ENCODE measurements at places on chromosomes 4 and X. TPM values are rescaled to one million over a fixed set of nuclear protein-coding genes. Genes with fewer than 3 reads are reported as not detected.

DNA sequence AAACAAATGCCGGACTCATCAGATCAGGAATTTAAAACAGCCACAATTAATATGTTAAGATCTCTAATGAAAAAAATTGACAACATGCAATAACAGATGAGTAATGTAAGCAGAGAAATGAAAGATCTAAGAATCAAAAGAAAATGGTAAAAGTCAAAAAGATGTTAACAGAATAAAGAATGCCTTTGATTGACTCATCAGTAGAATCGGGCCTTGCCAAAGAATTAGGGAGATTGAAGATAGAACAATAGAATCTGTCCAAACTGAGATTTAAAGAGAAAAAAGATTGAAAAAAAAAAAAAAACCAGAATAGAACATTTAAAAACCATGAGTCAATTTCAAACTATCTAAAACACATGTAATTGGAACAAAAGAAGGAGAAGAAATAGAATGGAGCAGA is 25.9 kb upstream of the GUCY1A1 start:
- DNase-seq: no peak

Gene LANCL3
- 0.21 TPM for total RNA-seq

- DNase-seq: peak; percentile 54
These were observed 52.8 kb downstream of the FAM47C start for GRCh38 chrX:37060999-37061398.

Gene PNCK
- total RNA-seq: 1.1 TPM

DNA sequence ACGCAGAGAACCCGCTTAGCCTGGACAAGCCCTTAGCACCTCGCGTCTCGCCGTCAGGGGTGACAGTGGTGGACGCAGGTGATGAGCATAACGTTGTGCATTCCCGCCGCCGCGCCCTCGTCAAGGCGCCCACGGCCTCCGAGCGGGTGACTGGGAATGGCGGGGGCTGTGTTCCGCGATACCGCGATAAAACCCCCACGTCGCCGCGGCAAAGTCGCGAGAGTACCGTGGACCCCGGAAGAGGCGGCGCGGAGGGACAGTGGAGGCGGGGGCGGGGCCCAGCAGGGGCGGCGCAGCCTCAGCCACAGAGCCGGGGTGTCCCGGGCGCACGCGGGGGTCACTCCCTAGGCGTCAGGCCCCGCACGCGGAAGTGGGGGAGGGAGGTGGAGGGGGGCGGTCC is 53.8 kb downstream of the ZFYVE28 start:
- DNase-seq: no peak

- DNase-seq: no peak
These were observed 153.2 kb downstream of the KLF8 start for GRCh38 chrX:56385336-56385735.

- peak; percentile 88 for DNase-seq
These were observed 65.2 kb downstream of the SLC4A4 start for GRCh38 chr4:71404049-71404448.

GRCh38 chr4:3145234-3145924 is 70.9 kb downstream of the HTT start:
- DNase-seq: peak; percentile 6

DNA sequence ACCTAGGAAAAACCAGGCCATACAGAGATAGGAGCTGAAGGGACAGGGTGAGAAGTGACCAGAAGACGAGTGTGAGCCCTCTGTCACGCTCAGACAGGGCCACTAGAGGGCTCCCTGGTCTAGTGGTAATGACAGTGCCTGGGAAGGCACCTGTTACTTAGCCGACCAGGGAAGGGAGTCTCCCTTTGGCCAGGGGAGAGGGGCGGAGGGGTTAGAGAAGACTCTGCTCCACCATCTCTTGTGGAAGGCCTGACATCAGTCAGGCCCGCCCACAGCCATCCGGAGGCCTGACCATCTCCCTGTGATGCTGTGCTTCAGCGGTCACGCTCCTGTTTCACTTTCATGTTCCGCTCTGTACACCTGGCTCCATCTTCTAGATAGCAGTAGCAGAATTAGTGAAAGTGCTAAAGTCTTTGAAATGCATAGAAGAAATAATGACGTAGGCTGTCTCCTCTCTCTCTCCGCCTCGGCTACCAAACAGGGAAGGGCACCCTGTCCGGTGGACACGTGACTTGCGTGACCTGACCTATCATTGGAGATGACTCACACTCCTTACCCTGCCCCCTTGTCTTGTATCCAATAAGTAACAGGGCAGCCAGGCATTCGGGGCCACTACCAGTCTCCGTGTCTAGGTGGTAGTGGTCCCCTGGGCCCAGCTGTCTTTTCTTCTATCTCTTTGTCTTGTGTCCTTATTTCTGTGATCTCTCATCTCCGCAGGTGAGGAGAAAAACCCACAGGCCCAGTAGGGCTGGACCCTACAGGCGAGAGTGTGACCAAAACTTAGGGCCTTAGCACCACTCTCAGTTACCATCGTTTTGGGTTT is 26.7 kb downstream of the HTT-AS start:
- DNase-seq: peak; percentile 82

DNA sequence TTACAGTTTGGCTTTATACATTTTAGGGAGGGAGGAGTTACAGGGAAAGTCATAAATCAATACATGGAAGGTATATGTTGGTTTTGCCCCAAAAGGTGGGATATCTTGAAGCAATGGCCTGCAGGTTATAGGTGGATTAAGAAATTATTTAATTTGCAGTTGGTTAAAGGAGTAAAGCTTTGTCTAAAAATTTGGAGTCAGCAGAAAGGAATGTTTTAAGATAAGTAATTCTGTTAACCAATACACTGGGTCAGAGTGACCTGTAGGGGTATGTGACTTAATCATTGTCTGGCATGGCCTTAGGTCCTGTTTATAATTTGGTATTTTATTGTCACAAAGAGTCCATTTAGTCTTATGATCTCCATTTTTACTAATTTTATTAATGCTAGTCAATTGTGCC is 115.0 kb downstream of the AGTR2 start:
- DNase-seq: no peak

DNA sequence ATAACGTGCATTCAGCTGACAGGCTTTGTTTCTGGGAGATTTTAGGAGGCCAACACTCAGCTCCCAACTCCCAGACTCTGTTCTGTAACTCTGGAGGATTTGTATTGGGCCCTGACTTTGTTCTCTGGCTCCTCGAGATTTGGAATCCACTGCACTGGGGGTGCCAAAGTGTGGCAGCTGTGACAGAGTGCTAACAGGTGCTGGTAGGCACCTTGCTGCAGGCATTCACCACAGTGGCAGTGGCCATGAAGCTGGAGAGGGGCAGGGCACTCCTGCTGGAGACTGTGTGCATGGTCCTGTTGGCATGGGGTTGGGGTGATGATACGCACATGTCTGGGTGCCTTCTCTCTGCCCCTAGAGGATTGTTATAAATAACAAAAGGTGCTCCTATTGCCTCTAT is 1094.9 kb upstream of the SLIT2 start:
- no peak for DNase-seq

DNA sequence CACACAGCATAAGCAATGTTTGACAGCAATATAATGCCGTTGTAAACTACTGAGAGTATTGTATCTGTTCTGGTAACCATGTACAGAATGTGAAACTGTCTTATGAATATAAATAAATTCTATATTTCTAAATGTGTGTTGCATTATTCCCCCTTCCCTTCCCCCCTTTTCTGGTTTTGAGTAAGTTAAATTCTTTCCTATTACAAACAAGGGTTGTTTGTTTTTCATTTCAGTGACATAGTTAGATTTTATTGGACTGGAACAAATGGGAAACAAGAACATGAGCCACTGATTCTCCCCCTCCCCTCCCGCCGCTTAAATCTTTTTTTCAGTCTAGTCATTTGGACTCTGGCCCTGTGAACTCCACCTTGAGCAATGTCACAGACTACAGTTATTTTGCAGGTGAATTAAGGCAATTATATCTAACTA is 69.8 kb downstream of the GPAT3 start:
- DNase-seq: no peak

GRCh38 chr4:122663814-122664610 is 43.1 kb upstream of the IL21 start:
- DNase-seq: no peak

DNA sequence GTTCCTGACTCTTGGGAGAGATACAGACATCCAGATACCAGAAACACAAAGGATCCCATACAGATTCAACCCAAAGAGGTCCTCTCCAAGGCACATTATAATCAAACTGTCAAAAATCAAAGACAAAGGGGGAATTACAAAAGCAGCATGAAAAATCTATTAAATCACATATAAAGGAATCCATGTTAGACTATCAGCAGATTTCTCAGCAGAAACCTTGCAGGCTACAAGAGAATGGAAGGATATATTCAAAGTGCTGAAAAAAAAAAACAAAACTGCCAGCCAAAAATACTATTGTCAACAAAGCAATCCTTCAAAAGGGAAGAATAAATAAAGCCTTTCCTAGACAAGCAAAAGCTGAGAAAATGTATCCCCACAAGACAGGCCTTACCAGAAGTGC is 14.8 kb upstream of the ADGRL3 start:
- no peak for DNase-seq

DNA sequence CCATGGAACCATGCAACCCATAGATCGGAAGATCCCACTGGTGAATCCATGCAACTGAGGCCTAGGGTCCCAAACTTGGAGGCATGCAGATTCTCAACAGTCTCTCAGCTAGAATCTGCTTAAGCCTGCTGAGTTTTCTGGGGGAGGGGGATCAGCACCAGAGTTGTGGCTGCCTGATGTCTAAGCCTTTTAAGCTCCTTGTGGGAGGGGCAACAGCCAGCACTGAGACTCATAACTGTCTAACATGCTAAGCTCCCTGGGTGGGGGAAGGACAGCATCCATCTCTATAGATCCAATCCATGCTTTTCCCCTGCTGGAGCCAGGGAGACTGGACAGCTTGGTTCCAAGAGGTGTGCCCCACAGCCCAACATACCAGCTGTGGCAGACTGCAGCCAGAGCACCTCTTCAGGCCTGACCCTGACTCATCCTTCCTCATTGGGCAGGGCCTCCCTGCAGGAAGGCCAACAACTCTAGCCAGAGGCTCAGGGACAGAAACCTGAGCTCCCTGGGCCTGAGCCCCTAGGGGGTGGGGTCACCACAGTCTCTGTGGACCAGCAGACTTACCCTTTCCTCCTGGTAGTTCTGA is 300.1 kb upstream of the SLC7A11 start:
- DNase-seq: no peak

GRCh38 chr4:22237155-22237751 is 278.6 kb downstream of the ADGRA3 start:
- peak; percentile 41 for DNase-seq

DNA sequence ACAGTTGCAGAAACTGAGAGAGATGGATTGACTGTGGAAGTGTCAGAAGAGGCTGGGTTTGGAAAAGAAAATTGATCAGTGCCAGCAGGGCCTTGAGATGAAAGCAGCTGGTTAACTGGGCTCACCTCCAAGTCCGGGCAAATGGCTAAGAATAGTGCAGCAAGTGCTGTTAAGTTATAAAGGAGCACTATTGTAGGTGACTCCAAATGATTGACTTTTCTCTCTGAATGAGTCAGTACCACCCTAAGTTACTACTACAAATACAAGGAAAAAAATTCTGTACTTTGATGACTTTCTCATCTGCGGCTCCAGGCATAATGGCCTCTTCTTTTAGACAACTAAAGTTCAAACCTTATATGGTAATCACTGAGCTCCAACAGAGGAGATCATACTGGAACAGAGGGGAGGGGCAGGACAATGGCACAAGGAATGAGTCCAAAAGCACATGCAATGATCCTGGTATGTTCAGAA is 733.4 kb upstream of the INTU start:
- DNase-seq: peak; percentile 93

Gene MYOZ2
- 182 TPM for total RNA-seq

Gene SYN1
- total RNA-seq: not detected

Gene GNRHR
- not detected for total RNA-seq

DNA sequence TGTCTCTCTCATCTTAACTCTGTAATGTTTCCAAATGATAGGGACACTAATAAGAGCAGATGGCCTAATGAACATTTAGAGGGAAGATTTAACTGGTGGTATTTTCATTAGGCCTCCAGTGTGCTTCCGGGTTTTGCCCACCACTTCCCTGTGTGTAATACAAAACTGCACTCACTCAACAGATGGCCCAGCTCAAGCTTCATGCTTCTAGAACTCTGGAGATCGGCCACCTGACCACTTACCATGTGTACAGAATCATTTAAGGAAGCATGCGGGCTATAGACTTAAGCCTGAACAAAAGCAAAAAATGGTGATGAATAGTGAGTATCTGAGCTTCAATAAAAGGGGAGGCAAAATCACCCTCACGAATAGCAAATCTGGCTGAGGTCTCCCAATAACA is 89.3 kb downstream of the SH2D1A start:
- DNase-seq: no peak

DNA sequence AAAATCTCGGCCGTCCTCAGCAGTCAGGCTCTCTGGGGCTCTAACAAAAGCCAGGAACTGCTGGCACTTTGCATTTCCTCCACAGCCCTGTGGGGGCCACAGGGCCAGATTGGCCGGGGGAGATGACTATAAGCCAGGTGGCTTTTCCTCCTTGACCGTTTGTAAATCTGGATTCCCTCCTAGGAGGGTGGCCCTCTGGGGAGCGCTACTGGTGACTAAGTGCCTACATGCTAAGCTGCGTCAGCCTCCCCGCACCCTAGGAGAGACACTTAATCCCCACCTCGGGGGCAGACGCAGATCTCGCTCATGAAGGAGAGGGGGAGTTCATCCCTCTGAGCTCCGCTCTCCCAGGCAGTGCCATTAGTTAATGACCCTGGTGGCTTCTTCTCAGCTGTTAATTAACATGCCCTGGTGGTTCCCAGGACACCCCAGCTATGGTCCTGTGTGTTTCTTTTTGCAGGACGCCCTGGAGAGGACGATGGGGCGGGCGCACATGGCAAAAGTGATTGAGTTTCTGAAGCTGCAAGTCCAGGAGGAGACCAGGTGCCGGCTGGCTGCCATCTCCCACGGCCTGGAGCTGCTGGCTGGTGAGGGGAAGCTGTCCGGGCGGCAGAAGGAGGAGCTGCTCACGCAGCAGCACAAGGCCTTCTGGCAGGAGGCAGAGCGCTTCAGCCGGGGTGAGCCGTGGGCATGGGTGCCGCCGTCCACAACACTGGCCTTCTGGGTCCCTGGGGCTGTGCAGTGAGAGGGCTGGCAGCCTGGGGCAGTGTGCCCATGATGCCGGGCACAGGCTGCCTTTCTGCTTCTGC is 41.6 kb downstream of the EVC start:
- DNase-seq: peak; percentile 86

GRCh38 chr4:152704788-152705187 is 25.0 kb upstream of the TMEM154 start:
- no peak for DNase-seq

DNA sequence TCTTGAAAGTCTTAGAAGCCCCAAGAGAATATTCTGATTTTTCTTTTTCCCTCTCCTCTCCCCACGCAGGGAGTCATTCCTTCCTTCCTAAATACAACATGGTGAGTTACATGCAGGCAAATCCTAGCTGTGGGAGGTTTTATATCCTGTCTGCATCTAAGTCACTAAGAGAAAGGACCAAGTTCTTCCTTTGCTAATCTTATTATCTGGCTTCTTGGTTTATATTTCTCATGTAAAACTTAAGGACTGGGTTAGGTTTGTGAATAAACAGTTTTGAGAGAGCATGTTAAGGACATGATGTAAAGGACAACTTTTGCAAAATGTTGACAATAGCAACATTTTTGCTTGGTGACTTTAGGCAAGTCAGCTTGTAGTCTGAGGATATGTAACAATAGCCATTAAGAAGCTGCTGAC is 5.1 kb upstream of the CXCL9 start:
- no peak for DNase-seq

Measured in myocyte (in vitro differentiated cells).